Stimulated activated CD8-positive, alpha-beta memory T cell treated with anti-CD3 and anti-CD28 coated beads, Interleukin-2, amount 100 ng/mL, for 1 hour (primary cell): ENCODE measurements at places on chromosomes 6 and 20.

GRCh38 chr6:129605967-129606366 lies 104.0 kb downstream of the ARHGAP18 start:
- no peak for DNase-seq

DNA sequence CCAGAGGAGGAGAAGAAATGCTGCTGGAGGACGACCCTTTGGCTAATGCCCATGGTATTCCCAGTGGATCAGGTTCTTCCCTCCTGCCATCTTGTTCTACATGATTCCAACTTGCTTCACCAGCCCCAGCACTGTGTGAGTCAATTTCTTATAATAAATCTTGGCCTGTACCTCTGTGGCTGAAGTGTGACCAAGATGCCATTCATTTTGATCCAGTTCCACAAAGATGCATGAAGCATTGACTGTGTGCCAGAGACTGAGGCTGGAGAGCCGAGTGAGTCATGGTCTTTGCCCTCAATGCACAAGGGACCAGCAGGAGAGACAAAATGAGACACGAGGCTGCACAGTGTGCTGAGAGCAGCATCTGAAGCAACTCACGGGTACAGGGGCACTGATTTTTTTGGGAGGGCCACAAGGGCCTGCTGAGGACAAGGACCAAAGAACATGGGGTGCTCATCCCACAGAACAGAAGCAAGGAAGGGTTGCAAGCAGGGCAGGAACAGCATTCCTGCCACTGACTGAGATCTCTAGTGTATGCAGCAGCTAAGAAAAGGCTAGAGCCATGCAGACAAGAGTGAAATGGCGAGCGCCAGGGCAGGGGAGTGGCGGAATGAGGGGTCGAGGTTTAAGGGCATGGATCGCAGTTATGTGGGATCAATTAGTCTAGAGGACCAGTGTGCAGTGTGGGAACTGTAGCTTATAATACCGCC lies 207.0 kb downstream of the THBS2 start:
- DNase-seq = no peak

GRCh38 chr6:34321821-34322220 lies 70.6 kb downstream of the NUDT3 start:
- no peak for DNase-seq

DNA sequence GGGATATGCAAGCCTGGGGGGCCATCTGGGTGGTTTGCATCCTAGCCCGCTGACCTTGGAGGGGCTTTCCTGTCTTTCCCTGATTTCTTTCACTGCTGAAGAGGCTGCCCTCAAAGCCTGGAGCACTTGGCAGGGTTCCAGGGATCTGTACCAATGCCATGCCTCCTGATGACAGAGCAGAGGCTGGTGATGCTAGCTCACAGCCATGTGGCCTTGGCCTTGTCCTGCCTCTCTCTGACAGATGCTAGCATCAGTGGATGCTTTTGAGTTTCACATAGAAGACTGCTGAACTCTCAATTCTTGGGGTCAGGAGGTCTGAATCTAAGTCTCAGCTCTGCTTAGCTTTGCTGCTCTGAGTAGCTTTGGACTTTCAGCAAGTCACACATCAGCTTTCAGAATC lies 21.9 kb upstream of the RREB1 start:
- DNase-seq = no peak

GRCh38 chr20:44454306-44454963 lies 21.2 kb upstream of the TTPAL start:
- DNase-seq = no peak

GRCh38 chr6:19713411-19713810 lies 123.8 kb upstream of the ID4 start:
- no peak for DNase-seq

- DNase-seq = no peak
Observed at GRCh38 chr20:5171064-5171789, 44.4 kb downstream of the CDS2 start.

DNA sequence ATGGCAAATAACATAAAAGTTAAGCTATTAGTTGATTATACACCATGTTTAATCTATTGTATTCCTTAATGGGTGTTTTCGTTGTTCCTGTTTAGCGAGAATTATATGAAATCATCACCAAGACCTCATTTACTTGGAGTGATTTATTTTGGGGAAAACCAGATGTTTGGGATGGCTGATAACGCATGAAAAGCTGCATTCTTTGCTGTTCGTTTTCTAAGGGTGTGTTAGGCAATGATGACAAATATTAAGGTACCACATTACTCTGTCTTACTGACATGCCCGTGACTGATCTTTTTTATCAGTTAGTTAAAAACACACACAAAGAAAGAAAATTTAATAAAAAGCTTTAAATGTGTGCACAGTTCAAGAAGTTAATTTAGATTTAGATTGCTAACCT lies 176.4 kb downstream of the ZFP64 start:
- no peak for DNase-seq

DNA sequence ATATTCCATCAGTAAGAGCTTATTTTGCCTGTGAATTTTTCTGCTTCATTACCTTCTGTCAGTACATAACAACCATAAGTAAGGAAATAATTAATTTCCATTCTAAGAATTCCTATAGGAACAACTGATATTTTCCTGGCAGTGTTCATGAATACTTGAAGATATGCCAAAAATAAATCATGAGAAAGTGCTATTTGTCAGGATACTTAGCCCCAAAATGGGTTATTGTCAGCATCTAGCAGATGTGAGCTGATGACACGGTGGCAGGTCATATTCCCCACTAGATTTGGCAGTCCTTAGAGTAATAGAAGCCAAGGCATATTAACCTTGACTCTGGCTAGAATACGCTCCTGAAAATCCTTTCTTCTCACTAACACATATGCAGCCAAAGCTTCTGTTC lies 43.2 kb upstream of the CRISP1 start:
- no peak for DNase-seq

GRCh38 chr6:89874438-89874837 lies 19.8 kb upstream of the GJA10 start:
- DNase-seq = no peak

DNA sequence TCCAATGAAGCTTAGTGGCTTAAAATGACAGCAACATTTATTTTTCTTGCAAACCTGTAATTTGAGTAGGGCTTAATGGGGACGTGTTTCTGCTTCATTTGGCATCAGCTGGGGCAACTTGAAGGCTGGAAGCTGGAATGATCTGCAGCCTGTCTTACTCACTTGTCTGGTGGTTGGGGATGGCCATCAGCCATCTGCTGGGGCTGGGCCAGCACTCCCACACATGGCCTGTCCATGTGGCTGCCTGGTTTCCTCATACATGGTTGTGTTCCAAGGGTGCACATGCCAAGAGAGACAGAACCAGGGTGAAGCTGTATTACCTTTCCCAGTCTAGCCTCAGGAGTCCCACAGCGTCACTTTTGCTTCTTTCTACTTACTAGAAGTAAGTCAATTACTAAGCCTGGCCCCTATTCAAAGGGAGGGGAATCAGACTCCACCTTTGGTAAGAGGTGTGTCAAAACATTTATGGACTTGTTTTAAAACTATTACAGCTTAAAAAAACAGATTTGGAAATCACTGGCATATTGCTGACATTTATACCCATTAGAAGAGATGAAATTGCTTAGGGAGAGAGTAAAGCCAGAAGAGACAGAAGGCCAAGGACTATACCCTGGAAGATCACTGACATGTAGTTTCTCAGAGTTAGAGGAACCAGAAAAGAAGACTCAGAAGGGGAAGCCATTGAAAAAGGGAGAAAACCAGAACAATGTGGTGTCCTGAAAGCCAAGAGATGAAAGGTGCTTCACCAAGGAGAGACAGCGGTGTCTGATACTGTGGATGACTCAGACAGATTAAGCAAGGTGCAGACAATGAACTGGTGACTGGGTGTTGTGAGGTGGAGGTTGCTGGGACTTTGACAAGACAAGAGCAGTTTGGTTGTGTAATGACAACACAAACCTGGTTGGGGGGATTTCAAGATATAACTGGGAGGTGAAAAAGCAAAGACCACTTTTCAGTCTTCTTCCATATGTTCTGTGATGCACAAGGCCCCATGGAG lies 345.2 kb downstream of the GJA1 start:
- no peak for DNase-seq

GRCh38 chr6:74447013-74447412 lies 751.0 kb downstream of the CD109 start:
- no peak for DNase-seq

- DNase-seq = no peak
Observed at GRCh38 chr20:61328911-61329558, 77.0 kb downstream of the CDH4 start.

GRCh38 chr6:90098001-90098531 lies 198.6 kb downstream of the BACH2 start:
- DNase-seq = no peak

DNA sequence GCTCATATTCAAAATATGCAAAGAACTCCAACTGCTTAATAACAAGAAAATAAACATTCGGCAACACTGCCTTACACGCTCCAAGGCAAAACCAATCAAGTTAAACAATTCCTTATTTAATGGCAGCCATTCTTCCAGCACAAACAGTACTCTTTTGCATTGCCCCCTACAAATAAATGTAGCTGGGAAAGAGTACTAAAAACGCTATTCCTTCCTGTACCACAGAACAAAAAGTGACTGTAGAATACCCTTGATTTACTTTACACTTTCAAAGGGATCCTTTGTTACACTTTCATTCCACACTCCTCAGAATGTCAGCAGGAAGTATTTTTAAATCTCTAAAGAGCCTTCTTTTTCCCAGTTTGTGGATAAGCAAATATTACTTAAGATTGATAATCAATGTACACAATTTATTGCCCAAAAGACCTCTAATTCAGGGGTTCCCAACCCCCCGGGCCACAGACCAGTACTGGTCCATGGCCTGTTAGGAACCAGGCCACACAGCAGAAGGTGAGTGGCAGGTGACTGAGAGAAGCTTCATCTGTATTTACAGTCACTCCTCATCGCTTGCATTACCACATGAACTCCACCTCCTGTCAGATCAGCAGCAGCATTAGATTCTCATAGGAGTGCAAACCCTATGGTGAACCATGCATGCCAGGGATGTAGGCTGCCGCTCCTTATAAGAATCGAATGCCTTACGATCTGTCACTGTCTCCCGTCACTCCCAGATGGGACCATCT lies 51.6 kb downstream of the MBOAT1 start:
- DNase-seq = no peak

GRCh38 chr20:31260326-31260932 lies 3.0 kb downstream of the DEFB115 start:
- DNase-seq = no peak

GRCh38 chr6:89566930-89567629 lies 71.5 kb downstream of the LYRM2 start:
- DNase-seq = no peak

DNA sequence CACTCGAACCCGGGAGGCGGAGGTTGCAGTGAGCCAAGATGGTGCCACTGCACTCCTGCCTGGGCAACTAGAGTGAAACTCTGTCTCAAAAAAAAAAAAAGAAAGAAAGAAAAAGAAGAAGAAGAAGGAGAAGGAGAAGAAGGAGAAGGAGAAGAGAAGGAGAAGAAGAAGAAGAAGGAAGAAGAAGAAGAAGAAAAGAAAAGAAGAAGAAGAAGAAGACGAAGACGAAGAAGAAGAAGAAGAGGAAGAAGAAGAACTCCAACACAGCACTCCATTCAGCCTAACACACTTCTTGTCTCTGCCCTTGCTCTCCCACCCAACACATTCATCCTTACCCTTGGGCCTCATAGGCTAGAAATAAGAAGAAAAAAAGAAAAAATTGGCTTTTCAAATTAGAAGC lies 6.9 kb downstream of the ZFP57 start:
- DNase-seq = no peak

DNA sequence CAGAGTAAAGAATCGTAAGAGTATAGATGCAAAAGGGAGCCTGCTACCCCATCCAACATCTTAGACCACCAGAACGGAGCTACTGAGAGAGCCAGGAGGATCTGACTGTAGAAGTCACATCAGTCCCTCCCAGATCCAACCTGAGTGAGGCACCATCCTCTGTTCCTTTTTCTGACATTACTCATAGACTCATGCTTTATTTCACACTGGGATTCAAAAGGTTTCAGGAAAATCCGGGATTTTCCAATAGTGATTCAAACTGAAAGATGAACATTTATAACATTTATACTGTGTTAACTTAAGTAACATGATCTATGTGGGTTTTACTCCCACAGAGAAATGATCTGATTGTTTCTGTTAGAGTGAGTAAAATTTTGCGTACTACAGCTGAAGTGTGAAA lies 868.6 kb upstream of the GJE1 start:
- DNase-seq = no peak

GRCh38 chr20:57247292-57247965 lies 19.0 kb downstream of the BMP7 start:
- no peak for DNase-seq

DNA sequence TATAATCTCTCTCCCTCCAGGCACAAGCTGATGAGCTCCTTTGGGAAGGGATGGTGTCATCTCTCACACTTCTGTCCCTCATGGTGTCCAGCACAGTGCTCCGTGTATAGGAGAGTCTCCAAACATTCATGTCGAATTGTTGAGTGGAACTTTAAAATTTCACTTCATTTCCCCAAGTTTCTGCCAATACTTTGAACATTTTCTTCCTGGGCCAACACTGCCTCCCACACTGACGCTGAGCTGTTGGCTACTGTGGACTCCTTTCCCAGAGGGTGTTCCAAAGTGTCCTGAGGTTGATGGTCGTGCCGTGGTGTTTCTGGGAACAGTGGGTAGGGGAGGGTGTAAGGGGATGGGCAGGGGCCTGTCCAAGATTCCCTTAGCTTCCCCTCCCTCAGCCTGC lies 122.7 kb downstream of the TIAM2 start:
- no peak for DNase-seq

DNA sequence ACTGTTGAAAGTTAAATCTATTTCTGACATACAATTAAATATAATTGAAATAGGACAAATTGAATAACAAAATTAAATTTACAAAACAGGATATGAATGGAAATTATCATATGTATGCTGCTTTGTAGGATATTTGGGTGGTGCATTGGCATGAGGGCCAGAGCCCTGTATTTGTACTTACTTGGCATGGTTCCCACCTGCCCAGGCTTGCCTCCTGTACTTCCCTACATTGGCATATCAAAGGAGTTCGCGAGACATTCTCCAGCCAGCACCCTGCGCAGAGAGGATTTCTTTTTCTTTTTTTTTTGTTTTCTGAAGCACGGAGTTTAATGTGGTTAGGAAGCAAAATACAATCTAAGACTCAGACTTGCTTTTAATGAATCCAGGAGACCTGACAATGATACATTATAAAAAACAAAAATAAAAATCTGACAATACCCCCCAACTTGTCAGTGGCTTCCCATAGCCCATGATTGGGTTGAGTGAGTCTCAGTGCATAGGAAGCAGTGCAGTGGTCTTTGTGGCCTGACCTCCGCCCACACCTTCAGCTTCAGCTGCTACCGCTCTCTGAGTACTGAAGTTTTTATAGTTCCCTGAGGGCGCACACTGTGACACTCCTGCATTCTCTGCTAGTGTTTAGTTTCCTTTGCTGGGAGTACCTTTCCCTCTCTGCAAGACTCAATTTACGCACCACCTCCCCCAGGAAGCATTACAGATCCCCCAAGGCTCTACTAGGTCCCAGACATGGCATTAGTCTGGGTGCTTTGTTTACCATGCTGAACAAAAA lies 440.8 kb downstream of the UTRN start:
- no peak for DNase-seq

DNA sequence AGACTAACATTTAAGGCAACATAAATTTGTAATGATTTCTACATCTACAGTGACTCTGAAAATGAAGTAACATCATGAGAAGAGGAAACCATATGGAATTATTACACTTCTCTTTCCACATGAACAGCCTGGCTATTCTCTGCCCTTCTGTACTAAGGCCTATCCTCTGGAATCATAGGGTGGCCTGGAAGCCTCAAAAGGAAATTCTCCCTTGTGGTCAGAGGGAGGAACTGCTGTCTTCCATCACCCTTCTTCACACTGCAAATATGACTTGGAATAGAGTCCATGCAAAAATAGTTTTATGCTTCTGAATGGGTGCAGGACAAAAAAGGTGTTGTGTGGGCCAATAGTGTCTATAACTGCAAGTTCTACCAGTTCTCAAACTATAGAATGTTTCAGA lies 44.6 kb upstream of the SH3BGRL2 start:
- no peak for DNase-seq
